ENCODE measurements at places on chromosomes 3 and 15.

GRCh38 chr3:188940573-188940932 is 231.2 kb upstream of the TPRG1 start:
- no peak overlapping the region for H3K27ac ChIP-seq
- no peaks in the 10 kb centered on the region for H3K36me3 ChIP-seq
- H3K4me1 ChIP-seq = no peaks in the 10 kb centered on the region
- DNase-seq = no peak
- no peaks in the 10 kb centered on the region for H3K27me3 ChIP-seq
- H3K4me3 ChIP-seq = no peak overlapping the region

- H3K36me3 ChIP-seq = no peaks in the 10 kb centered on the region
- H3K4me3 ChIP-seq = no peak overlapping the region
- DNase-seq = no peak
- no peaks in the 10 kb centered on the region for H3K27me3 ChIP-seq
- peaks cover 18% of the 10 kb centered on the region for H3K4me1 ChIP-seq
Observed at GRCh38 chr15:74954515-74954914, 2.1 kb downstream of the RPP25 start.

GRCh38 chr15:73273181-73274002 is 95.4 kb downstream of the HCN4 start:
- H3K4me1 ChIP-seq = no peaks in the 10 kb centered on the region
- H3K36me3 ChIP-seq = no peaks in the 10 kb centered on the region
- H3K27ac ChIP-seq = no peak overlapping the region
- DNase-seq = peak; percentile 63
- H3K4me3 ChIP-seq = no peak overlapping the region

DNA sequence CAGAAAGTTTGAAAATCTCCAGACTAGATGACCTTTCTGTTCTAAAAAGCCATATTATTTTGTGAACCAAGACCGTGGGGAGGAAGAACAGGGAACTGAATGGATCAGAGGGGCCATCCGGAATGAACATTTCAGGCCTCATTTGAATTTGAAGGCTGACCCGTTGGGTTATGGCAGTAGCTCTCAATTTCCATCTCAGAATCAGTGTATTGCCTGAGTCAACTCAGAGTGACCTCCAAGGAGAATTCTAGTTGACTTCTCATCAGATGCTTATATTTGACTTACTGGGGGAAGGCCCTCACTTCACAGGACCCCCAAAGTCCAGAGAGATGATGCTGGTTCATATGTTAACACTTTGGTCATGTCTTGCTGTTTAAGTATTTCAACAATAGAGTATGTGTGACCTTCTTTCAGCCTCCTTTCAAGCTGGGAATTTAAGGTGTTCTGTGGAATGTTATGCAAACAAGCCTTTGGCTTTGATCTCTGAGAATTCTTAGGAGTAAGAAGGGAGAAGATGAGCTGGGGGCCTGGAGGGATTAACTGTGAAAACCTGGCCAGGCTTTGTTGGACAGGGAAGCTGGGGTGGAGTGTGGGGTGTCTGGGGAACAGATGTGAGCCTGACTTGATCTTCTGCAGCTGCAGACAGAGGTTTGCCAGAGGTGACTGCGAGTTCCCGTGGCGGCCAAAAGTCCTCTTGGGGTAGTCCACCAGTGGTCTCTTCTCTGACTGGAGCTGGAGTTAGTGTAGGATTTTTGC is 111.2 kb upstream of the RGMA start:
- no peak for DNase-seq
- H3K27ac ChIP-seq = no peak overlapping the region
- H3K27me3 ChIP-seq = peaks cover 58% of the 10 kb centered on the region
- H3K4me1 ChIP-seq = no peaks in the 10 kb centered on the region

- no peaks in the 10 kb centered on the region for H3K27me3 ChIP-seq
- H3K27ac ChIP-seq = no peak overlapping the region
- DNase-seq = no peak
- no peak overlapping the region for H3K4me3 ChIP-seq
Observed at GRCh38 chr3:168213920-168214319, 118.2 kb upstream of the GOLIM4 start.

GRCh38 chr3:114319453-114319852 is 25.6 kb downstream of the TIGIT start:
- H3K36me3 ChIP-seq = no peaks in the 10 kb centered on the region
- H3K4me3 ChIP-seq = no peak overlapping the region
- peak; percentile 66 for DNase-seq
- no peaks in the 10 kb centered on the region for H3K27me3 ChIP-seq

DNA sequence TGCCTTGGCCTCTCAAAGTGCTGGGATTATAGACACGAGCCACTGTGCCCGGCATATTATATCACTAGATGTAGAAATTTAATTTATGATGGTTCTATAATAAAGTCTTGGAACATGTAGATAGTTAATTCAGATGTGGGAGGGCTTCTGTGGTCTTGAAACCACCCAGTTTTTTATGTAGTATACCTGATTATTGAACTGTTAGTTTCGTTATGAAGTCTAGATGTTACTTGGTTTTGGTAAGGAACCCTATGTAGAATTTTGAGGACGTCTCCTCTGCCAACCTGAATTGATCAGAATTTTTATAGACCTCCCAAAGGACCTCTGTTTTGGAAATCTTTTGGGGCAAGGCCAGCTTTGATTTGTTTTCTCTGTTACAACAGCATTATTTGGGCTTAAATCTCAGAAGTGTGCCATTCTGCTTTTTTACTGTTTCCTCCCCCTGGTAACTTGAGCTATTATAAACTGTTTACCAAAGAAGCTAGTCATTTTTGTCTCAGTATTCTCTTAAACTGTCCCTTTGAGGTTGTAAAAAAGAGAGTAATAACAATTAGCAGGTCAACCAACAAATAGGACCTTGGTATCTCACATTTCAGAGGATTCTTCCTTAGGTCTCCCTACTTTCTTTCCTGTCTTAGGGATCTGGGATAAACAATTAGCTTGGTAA is 20.8 kb downstream of the AKAP13 start:
- H3K4me3 ChIP-seq = no peak overlapping the region
- no peak for DNase-seq
- H3K4me1 ChIP-seq = peaks cover 55% of the 10 kb centered on the region

GRCh38 chr15:70910958-70911357 is 18.3 kb downstream of the LRRC49 start:
- DNase-seq = no peak
- H3K36me3 ChIP-seq = peaks cover 22% of the 10 kb centered on the region
- H3K27ac ChIP-seq = no peak overlapping the region

DNA sequence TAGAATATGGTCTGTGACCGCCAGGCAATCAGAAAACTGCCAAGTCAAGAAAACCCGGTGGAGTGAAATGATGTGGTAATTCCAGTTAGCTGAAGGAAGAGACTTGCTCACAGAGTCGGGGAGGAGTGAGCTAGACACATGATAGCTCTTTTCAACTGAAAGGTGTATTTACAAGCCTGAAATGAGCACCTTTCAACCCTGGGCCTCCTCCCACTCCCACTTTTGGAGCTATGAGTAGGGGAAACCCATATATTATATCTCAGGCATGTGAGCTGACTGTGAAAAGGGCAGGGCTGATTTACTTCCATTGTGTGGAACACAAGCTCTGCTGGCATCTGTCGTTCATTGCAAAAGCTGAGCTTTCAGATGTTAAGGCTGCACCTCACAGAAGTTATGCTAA is 960.2 kb downstream of the TUSC7 start:
- H3K4me1 ChIP-seq = no peaks in the 10 kb centered on the region
- H3K27me3 ChIP-seq = no peaks in the 10 kb centered on the region
- DNase-seq = no peak
- no peaks in the 10 kb centered on the region for H3K36me3 ChIP-seq

- H3K36me3 ChIP-seq = peaks cover 49% of the 10 kb centered on the region
- H3K27ac ChIP-seq = peak overlapping the region; percentile 99
- H3K4me1 ChIP-seq = peaks cover 57% of the 10 kb centered on the region
- no peak for DNase-seq
- no peak overlapping the region for H3K4me3 ChIP-seq
- H3K27me3 ChIP-seq = no peaks in the 10 kb centered on the region
Observed at GRCh38 chr15:67109141-67110034, 44.0 kb downstream of the SMAD3 start.

DNA sequence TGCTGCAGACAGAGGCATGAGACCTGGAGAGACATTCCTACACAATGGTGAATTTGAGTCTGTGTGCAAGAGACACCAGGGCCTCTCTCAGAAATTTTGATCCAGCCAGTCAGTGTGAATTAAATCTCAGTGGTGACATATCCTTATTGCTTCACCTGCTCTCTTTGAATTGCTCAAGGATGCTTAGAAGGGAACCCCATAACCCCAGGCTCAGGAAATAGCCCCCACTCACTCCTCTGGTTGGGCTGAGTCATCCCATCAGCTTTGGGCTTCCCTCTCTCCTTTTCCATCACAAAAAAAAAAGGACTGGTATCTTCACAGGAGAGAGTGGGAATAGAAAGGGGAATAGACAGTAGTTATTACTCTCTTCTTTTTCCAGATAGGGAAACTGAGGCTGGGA is 33.0 kb upstream of the LARS2 start:
- H3K4me3 ChIP-seq = no peak overlapping the region
- no peaks in the 10 kb centered on the region for H3K4me1 ChIP-seq
- H3K36me3 ChIP-seq = no peaks in the 10 kb centered on the region
- H3K27me3 ChIP-seq = no peaks in the 10 kb centered on the region

DNA sequence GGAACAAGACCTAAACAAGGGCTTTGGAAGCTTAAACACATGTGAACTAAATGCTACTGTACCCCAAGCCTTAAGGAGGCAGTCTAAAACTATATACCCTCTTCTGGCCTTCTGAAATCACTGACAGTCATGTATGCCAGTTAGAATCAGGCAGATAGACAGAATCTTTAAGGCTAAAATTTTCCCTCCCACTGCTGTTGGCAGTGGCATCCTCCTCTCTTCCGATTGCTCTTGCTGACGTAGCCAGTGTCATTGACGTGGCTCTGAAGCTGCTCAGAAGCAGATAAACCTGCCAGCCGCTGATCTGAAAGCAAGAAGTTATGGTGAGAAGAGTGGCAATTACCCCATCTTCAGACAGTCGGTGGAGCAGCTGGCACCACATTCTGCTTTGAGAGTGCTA is 3.3 kb downstream of the RYR3 start:
- no peak for DNase-seq
- H3K4me3 ChIP-seq = no peak overlapping the region
- peaks cover 96% of the 10 kb centered on the region for H3K27me3 ChIP-seq
- no peaks in the 10 kb centered on the region for H3K36me3 ChIP-seq

DNA sequence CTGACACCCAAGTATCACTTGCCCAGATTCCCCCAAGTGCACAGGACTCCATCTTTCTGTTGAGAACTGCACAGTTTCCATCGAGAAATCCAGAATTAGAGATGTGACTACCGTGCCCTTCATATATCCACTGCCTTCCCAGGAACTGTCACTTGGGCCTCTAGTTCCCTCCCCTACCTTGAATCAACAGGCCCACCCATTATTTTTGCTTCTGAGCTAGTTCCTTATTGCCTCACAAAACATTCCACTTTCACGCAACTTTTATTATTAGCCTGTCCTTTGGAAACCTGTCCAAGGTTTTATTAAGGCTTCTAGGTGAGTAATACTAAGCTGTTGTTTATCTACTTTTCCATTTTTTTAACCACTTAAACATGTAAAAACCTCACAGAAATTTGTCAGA is 17.1 kb upstream of the SLC30A4 start:
- H3K4me1 ChIP-seq = no peaks in the 10 kb centered on the region
- DNase-seq = peak; percentile 49
- H3K27ac ChIP-seq = peak overlapping the region; percentile 41
- H3K4me3 ChIP-seq = no peak overlapping the region

DNA sequence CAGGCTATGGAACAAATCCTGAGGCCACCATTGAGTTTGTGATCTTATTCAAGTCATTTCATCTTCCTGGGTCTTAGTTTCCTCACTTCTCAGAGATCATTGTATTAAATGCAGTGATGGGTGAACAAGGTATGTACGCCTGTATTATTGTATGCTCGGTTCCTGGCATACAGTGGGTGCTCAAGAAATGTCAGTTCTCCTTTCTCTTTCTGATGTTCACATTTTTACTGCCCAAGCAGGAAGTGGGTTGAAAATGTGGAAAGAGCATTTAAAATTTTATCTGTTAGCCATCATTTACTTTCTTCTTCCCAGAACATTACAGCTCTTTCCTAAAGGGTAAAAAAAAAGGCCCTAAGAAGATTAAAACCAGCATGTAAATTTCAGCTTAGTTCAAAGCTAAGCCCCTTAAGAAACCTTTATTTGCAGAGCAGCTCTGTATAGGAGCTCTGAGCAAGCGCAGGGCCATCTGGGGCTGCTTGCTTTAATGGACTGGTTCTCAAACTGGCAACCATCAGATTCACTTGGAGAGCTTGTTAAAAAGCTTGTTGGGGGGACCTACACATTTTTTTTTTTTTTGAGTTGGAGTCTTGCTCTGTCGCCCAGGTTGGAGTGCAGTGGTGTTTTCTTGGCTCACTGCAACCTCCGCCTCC is 179.4 kb downstream of the CHST2 start:
- H3K4me1 ChIP-seq = peaks cover 37% of the 10 kb centered on the region
- H3K36me3 ChIP-seq = no peaks in the 10 kb centered on the region
- no peak for DNase-seq
- no peak overlapping the region for H3K4me3 ChIP-seq
- no peak overlapping the region for H3K27ac ChIP-seq

GRCh38 chr3:112141293-112141692 is 8.2 kb upstream of the GCSAM start:
- H3K4me3 ChIP-seq = no peak overlapping the region
- DNase-seq = no peak
- no peaks in the 10 kb centered on the region for H3K36me3 ChIP-seq
- no peak overlapping the region for H3K27ac ChIP-seq
- no peaks in the 10 kb centered on the region for H3K4me1 ChIP-seq
- no peaks in the 10 kb centered on the region for H3K27me3 ChIP-seq

- no peaks in the 10 kb centered on the region for H3K36me3 ChIP-seq
- H3K27me3 ChIP-seq = no peaks in the 10 kb centered on the region
- no peak overlapping the region for H3K4me3 ChIP-seq
- H3K4me1 ChIP-seq = no peaks in the 10 kb centered on the region
Observed at GRCh38 chr15:29124581-29125381, 144.8 kb downstream of the NSMCE3 start.

- H3K27ac ChIP-seq = no peak overlapping the region
- no peaks in the 10 kb centered on the region for H3K36me3 ChIP-seq
- H3K4me1 ChIP-seq = no peaks in the 10 kb centered on the region
- peaks cover 4% of the 10 kb centered on the region for H3K27me3 ChIP-seq
Observed at GRCh38 chr3:73192036-73192738, 130.7 kb downstream of the EBLN2 start.

DNA sequence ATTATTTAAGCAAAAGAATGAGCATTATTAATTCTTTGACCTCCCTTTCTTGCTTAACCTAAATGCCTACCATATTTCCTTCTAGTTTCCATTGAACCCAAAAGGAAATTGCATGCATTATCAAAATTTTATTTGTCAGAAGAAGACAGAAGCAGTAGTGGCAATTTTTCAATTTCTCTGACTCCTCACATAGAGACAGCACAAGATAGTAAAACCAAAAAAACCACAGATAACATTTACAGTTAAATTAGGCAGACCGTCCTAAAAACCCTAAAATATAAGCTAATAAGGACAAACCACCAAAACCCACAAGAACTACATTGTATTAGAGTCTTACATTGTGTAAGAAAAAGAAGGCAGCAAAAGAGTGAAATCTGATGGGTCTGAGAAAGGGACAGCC is 27.1 kb downstream of the GOLGB1 start:
- no peak for DNase-seq
- H3K4me3 ChIP-seq = no peak overlapping the region
- no peak overlapping the region for H3K27ac ChIP-seq
- no peaks in the 10 kb centered on the region for H3K27me3 ChIP-seq
- H3K36me3 ChIP-seq = peaks cover 75% of the 10 kb centered on the region
- no peaks in the 10 kb centered on the region for H3K4me1 ChIP-seq

- H3K27me3 ChIP-seq = no peaks in the 10 kb centered on the region
- no peak overlapping the region for H3K4me3 ChIP-seq
- H3K27ac ChIP-seq = no peak overlapping the region
- no peak for DNase-seq
- no peaks in the 10 kb centered on the region for H3K36me3 ChIP-seq
Observed at GRCh38 chr15:65949491-65949890, 80.2 kb downstream of the RAB11A start.

GRCh38 chr15:33941279-33942063 is 26.8 kb upstream of the CHRM5 start:
- H3K4me3 ChIP-seq = no peak overlapping the region
- H3K27me3 ChIP-seq = no peaks in the 10 kb centered on the region
- no peaks in the 10 kb centered on the region for H3K36me3 ChIP-seq
- no peaks in the 10 kb centered on the region for H3K4me1 ChIP-seq

Data from PC-3 (cell line).